ENCODE measurements at places on chromosomes 3 and 15.

GRCh38 chr3:172853921-172854666 lies 103.6 kb downstream of the ECT2 start:
- DNase-seq = no peak

- DNase-seq = peak; percentile 38
These were observed 1.7 kb downstream of the P2RY13 start for GRCh38 chr3:151327571-151328198.

DNA sequence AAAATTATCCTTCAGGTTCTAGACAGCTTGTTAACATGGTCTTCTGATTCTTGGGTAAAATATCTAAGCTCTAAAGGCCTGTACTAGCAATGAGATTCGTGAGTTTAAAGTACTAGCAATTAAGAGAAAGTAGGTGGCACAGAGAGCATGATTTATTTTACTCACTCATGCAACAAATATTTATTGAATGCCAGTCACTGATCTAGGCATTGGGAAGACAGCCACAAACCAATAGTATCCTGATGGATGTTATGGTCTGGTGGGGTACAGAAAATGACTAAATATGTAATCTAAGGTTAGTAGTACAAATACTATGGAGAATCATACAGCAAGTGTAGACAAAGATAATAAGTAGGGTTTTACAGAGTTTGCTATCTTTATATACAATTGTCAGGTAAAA lies 751.3 kb downstream of the ZNF385D start:
- DNase-seq = no peak

GRCh38 chr3:101842245-101842934 lies 6.9 kb upstream of the NFKBIZ start:
- no peak for DNase-seq

DNA sequence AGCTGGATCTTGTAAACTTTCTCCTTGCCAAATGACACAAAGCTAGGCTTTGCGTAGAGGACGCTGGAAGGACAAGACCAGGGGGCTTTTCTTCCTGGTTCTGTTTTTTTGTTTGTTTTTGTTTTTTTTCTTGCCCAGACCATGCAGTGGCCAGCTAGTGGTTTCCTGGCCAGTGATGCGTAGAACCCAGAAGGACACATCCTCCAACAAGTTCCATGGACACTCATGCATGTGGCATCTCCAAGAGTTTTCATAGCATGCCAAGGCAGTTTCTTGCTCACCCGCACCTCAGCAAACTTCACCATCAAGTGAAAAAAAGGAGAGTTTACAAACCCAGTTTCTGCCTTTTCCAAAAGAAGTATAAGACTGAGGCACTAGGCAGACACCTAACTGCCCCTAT lies 46.1 kb upstream of the TMCO5A start:
- no peak for DNase-seq

GRCh38 chr3:63727233-63727632 lies 74.8 kb downstream of the SNTN start:
- DNase-seq = no peak

DNA sequence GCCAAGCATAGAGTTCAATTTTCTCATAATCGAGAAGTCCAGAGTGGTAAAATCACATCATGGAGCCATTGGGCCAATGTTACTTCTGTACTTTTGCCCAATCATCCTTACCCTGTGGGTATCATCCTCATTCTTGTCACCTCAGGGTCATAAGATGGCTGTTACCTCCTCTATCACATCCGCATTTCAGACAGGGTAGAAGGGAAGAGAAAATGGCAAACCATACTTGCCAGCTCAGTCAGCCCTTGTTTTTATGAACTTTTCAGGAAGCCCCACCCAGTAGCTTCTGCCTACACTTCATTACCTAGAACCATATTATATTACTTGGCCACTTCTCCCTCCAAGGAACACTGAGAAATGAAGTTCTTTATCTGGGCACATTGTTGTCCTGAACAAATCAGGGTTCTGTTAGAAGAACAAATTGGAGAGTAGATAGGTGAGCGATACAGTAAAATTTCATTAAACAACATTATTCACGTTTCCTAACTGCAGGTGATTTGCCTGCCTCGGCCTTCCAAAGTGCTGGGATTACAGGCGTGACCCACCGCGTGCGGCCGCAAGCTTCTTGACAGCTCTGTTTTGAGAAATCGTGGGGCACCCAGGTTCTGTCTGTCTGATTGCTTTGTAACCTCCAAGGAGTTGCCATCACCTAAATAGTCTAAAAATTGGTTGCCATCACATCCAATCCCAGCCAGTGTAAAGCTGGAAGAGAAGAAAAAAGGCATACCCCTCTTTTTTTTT lies 34.5 kb upstream of the RPN1 start:
- DNase-seq = no peak

DNA sequence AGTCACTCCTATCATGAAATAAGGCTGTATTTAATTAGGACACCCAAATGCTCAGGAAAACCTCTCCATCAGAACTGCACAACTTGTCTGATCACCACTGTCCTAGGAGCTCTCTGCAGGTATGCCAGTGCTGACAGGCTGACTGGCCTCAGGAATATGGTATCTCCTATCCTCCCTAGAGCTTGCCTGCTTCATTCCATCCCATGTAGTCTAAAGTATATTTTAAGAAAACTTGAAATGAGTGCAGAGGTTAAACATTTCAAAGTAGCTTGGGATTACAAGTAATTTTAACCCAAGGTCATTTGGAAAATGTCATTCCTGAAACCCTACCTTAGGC lies 23.7 kb downstream of the FILIP1L start:
- DNase-seq = no peak

- no peak for DNase-seq
These were observed 58.4 kb downstream of the SCAPER start for GRCh38 chr15:76846782-76847181.

DNA sequence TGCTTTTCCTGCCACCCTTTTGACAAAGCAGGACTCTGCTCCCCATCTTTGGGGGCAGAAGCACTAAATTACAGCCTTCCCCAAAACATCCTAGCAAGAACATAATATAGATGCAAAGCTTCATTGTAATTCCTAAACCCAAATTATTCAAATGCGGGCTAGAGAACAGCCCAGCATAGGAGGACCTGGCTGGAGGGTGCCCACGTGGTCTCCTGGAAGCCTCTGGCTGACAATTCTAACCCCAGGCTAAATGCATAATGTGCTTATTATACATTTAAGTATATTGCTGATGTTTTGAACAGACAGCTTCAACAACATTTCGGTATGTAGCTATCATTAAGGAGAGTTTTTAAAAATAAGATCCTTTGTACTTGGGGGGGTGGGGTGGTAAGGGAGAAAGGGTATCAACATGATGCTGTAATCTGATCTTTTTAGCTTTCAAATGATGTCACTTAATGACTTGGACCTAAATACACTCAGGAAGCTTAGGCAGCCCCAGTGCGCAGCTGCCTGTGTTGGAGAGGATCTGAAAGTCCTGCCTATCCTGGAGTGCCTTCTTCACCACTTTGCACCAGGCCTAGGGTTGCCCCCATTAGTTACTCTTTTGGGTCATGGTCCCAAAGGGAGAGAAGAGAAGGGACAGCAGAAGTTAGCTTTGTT lies 57.2 kb upstream of the USP3 start:
- DNase-seq = no peak

DNA sequence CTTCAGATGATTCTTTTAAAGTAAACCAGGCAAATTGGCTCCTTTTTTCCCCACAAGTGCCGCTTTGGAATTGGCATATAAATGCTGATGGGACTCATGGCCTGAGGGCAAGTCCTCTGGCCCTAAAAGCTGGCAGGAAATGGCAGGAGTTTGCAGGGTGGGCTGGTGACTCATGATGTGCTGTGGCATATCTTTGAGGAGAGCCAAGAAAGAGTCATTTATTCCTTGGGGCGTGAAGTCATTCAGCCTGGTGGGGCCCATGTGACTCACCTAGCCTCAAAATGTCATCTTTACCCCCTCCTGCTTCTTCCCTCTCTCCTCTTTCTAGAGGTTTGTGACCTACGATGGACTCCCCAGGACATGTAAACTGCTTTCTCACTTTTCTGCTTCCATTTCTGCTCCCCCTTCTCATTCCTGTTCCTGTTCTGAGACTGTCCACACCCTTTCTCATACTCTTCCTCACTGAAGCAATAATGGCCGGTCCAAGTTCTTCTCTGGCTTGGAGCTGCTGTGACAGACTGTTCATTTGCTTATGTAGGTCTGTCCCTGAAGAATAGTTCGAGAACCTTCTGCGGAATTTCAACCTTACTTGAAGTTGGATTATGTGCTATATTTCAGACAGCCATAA lies 326.1 kb downstream of the SATB1 start:
- no peak for DNase-seq

- DNase-seq = no peak
These were observed 36.4 kb downstream of the CLASP2 start for GRCh38 chr3:33681667-33682066.

DNA sequence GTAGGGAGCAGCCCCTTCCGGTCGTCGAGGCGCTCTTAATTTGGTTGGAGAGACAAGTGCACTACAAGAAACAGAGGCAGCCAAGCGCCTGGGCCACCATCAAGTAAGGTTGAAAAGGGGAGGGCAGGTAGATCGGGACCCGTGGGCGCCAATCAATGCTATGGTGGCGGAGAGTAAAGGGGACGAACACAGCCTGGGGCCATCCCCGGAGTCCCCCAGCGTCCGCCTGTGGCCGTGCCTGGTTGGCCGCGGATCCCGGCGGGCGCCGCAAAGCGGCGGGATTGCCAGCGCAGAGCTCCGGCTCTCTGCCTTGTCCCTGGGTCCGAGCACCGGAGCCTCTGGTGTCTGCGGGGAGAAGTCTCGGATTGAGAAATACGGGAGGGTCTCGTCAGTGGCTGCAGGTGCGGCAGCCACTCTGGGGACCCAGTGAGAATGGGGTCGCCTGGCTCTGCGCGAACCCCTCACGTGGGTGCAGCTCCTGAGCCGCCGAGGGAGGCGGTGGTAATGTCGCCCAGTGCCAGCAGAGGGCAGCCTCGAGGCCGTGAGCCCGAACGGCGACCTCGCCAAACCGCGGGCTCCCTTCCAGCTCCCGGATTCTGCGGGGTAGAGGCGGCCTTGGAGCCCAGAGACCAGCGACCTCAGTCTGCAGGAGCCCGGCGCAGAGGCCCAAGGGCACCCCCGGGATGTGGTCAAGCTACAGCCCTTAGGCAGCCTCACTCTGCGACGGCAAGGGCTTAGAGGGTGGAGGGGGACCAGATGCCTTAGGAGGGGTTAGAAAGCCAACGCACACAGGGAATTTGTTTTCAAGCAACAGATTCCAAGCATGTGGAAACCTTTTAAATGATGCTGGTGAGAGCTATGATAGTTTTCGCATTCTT lies 10.8 kb downstream of the FOXL2 start:
- DNase-seq = peak; percentile 78

- DNase-seq = no peak
These were observed 528 bp upstream of the NIT2 start for GRCh38 chr3:100333970-100334487.

DNA sequence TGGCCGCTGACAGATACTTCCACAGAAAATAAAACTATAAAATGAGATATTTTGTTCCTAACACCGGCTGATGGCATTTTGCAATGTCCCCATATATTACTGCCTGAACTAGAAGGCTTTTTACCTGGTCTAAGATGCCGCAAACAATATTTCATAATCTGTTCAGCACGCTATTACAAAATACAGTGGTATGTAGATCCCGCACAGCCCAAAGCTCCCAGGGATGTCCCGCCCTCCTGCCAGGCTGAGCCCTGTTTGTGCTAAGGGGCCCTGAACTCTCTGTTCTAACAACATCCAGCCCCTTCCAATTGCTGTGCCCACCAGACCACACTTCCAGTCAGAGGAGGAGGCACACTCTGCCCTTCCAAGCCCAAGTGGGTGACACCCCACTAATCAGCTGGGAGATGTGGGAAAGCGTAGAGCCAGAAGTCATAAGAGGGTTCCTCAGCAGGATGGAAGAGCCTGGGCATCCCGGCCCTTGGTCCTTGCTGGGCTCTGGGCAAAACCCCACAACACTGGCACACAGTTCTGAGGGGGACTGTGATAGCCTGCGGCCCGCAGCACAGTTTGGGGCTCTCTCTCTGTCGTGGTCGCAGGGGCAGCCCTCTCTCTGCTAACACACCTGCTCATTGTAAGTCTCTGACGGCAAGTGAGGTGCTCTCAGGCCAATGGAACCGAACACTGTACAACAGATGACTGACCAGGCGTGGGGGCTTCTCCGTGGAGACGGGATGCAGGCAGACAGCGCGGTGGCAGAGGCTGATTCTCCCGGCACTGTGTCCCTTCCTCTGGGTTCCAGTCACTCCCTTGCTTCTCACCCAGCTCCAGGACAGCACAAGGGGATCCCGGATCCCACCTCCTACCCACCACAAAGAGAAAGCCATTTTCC lies 55.2 kb downstream of the PCSK6 start:
- DNase-seq = no peak

DNA sequence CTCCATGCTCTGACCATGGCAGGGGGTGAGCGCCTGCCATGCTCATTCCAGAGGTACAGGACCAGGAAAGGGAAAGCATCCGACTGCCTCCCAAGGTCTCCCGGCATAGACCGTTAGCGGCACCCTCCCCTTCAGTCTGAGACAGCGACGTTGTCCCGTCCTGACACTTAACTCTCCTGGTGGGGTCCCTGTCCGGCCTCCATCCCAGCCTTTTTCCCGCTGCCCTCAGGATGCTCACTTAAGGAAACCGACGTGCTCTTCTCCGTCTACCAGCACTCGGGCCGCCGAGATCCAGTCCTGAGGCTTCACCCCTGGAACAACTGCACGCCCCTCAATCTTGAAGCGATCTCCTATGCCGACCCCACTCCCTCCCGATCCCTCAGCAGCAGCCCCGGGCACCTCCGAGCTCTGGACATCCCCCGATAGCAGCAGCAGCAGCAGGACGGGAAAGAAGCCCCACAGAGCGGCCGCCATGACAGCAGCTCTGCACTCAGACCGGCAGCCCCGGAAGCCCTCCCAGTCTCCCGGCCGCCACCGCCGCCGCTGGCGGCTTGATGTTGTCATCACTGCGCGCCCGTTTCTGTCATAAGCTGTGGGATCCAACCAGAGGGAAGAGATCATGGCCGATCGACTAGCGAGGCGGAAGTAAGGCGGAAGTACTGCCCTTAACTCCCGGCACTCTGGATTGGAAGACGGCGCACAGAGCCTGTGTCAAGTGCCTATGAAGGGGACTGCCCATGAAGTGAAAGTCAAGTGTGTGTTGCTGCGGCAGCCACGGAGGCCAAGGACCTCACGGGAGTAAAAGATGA lies at the start of the genes EMC7 and PGBD4:
Gene EMC7 (minus strand): TSS at position 497 of the 809 bp plus-strand sequence. CDS start 23 bp downstream, at position 474.
Gene PGBD4 (plus strand): TSS at position 718 of the 809 bp plus-strand sequence. CDS start 449 bp downstream, outside the sequence.
- DNase-seq = peak; percentile 99

Measured in OCI-M1 (cell line).